ENCODE measurements at places on chromosomes 3 and 15. TPM values are rescaled to one million over a fixed set of nuclear protein-coding genes. Genes with fewer than 3 reads are reported as not detected.

Gene ITIH3
- polyA plus RNA-seq: 3.3 TPM

Gene RHCG
- not detected for polyA plus RNA-seq

Gene PRTG
- 2.5 TPM for polyA plus RNA-seq

Gene PCSK6
- 26.0 TPM for polyA plus RNA-seq

Gene SQOR
- 35.1 TPM for polyA plus RNA-seq

Gene FETUB
- polyA plus RNA-seq: not detected

DNA sequence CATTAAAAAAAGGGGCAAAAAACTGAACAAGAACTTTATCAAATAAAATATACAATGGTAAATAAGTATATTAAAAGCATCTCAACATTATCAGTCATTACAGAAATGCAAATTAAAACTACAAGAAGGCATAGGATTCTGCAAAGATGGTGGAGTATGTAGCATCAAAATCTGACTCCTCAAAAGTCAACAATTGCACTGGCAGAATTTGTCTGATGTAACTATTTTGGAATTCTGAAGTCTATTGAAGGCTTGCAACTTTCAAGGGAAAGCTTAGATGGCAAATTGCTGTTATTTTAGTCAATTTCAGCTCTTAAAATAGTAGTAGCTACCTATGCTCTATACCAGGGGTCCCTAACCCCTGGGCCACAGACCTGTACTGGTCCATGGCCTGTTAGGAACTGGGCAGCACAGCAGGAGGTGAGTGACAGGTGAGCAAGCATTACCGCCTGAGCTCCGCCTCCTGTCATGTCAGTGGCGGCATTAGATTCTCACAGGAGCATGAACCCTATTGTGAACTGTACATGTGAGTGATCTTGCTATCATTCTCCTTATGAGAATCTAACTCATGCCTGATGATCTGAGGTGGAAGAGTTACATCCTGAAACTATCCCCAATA lies 107.6 kb downstream of the TGFBR2 start:
- DNase-seq: no peak

- no peak for DNase-seq
Observed at GRCh38 chr3:105647047-105647446, 221.8 kb downstream of the CBLB start.

- DNase-seq: no peak
Observed at GRCh38 chr3:160049988-160050387, 61.4 kb downstream of the IL12A start.

DNA sequence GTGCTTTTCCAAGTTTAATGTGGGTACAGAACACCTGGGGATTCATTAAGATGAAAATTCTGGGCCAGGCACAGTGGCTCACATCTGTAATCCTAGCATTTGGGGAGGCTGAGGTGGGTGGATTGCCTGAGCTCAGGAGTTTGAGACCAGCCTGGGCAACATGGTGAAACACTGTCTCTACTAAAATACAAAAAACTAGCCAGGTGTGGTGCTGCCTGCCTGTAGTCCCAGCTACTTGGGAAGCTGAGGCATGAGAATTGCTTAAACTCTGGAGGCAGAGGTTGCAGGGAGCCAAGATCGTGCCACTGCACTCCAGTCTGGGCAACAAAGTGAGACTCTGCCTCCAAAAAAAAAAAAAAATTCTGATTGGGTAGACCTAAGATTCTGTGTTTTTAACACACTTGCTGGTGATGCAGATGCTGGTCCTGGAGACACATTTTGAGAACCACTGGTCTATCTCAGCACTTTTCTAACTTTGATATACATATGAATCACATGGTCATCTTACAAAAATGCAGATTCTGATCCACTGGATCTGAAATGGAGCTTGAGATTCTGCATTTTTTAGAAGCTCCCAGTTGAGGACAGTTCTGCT lies 223.8 kb upstream of the SATB1 start:
- no peak for DNase-seq

DNA sequence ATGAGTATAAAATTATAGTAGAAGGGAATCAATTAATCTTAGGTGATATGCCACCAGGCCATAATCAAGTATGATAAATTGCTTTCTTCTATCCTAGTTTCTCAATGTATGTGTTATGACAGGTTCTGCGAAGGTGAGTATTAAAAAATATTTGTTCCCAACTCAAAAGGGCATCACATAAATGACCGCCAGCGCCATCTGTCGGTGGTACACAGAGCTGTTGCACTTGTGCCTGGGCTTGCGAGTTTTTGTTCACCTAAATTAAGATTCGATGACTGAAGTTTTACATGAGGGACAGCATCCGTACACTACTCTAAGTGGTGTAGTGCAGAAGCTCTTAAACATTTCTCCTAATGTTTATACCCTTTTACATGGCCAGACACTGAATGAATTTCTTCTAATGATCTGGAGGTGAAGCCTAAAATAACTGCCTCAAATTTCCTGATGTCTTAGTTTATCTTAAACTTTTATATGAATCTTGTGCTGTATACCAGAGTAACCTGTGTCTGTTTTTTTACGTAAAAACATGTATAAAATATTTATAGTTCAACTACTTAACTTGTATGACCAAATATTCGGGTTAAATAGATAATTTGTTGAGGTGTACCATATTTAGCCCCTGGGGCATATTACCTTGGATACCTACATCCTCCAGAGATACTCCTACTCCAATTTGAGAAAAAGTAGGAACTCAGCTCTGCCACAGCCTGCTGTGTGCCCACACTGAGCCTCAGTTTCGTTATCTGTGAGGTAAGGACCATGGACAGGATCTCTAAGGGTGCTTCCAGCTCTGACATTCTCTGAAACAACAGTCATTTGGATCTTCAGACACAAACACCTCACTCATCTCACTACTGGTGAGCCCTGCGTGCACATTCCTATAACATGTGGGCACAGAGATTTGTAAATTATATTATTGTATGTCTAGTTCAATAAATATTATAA lies 365.6 kb downstream of the MAGI1 start:
- DNase-seq: peak; percentile 44

GRCh38 chr15:58616171-58616570 lies 133.3 kb downstream of the ADAM10 start:
- DNase-seq: no peak

DNA sequence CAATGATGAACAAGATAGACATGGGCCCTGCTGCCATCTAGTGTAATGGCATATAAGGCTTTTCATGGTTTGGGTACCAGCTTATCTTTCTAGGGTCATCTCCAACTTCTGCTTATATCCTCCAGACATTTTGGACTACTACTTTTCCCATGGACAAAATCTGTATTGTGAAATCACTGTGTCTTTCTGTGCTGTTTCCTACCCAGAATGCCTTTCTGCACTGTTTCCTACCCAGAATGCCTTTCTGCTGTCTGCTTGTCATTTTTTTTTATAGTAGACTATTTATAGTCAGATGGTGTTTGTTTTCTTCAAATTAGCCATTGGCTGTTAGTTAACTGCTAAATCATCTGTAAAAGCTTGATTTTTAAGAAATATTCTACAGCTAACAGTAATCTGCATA lies 20.1 kb downstream of the VPS8 start:
- no peak for DNase-seq

DNA sequence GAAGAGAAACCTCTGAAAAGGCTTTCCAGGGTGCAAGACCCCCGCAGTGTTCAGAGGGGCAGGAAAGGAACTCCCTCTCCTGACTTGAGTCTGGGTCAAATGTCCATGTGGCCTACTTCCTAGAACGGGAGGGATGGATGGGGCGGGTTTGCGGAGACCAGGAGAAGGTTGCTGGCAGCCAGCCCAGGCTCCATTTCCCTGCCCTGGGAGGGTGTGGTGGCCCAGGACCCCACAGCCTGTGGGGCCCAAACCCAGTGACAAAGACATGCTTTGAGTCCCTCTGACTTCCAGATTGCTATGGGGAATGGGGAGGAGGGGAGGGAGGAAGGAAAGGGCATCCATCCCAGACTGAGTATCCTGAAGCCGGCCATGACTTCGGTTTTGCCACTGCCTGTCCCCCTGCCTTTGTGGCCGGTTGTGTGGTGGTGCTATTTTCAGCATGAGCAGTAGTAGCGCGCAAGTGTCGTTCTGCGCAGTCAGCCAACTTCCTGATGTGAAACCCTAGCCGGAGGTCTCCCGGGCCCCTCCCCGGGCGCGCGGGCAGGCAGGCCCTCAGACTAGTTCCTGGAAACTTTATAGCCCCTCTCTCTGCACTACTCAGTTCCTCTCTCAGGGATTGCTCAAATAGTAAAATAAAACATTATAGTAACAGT lies 24.4 kb downstream of the MAGEF1 start:
- no peak for DNase-seq

Measured in ovary (tissue), 10 donors.